ENCODE measurements at places on chromosomes 3 and 15.

- no peak for DNase-seq
These were observed 9.2 kb downstream of the RAB8B start for GRCh38 chr15:63198371-63199250.

DNA sequence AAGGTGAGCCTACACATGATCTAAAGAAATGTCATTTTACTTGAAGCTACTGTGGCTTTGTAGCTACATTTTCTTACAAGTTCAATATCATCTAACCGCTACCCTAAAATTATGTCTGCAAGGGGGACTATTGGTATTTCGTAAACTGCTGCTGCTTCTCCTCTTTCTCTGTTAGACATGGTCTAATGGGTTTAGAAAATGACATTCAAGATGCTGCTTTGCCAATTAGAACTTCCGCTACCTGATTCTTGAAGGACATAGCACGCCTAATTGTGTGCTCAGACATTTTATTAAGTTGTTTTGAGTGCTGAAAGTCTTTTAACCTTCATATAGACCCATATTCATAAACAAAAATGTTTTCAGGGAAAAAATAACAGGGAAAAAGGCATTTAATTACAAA lies 283.7 kb upstream of the ICE2 start:
- DNase-seq = no peak

DNA sequence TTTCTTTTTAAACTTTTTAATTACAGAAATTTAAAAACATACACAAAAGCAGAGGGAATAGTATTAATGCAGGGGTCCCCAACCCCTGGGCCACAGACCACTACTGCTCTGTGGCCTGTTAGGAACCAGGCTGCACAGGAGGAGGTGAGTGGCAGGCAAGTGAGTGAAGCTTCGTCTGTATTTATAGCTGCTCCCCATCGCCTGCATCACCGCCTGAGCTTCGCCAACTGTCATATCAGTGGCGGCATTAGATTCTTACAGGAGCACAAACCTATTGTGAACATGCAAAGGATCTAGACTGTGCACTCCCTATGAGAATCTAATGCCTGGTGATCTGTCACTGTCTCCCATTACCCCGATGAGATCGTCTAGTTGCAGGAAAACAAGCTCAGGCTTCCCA lies 22.4 kb downstream of the CCR9 start:
- no peak for DNase-seq

DNA sequence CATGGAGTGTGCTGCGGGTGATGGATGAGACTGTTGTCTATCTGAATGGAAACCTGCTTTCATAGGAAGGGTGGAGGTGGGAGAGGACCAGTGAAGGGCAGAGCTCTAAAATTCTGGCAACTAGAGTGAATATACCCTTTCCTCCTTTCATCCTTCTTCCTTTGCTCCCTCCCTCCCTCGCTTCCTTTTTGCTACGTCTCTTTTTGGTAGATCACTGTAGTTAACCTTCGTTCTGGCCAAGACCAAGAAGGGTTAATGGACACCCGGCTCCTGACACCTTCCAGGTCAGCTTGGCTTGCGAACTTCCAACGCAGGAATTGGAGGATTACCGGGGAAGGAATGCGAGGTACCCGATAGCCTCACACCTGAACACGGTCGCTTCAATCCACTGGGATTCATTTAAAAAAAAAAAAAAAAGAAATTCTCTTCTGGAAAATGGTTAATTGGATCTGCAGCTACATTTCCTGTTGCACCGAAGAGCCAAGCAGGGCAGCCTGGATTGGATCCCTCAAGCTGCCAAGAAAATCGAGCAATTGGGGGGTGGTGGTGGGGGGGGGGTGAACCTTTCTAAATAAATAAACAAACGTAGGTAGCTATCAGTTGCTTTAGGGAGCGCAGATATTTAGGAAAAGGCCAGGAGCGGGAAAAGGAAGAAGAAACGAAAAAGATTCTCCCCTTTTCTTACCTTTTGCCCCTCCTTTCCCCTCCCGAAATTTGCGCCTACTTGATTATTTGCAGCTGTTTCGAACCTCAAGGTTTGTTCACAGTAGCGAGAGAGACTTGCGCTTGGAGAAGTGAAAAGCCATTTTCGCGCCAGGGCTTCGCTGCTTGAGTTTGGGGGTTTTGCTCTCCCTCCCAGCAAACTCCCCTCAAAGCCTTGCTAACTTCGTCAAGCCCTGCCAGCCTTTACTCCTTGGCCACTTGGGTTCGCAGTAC lies 9.5 kb upstream of the NR2F2 start:
- DNase-seq = no peak

GRCh38 chr3:18526667-18527066 lies 101.5 kb upstream of the SATB1 start:
- DNase-seq = no peak

GRCh38 chr3:138210528-138210927 lies 23.4 kb downstream of the ARMC8 start:
- no peak for DNase-seq

- DNase-seq = no peak
These were observed 49.6 kb downstream of the USP13 start for GRCh38 chr3:179702271-179702947.

DNA sequence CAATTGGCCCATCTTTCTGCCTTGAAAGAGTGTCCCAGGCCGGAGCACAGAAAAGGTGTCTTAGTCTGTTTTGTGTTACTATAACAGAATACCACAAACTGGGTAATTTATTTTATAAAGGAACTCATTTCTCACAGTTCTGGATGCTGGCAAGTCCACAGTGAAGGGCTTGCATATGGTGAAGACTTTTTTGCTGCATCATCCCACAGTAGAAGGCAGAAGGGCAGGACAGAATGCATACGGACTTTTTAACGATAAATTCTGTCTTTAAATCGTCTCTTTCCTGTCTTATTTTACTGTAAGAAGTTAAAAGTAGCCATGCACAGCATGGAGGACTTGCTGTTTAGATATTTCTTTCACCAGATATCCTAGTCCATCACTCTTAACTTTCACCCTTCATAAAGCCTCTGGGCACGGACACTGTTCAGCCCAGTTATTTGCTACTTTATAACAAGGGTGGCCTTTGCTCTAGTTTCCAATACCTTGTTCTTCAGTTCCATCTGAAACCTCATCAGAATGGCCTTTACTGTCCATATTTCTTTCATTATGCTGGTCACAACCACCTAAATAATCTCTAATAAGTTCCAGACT lies 10.3 kb upstream of the EIF1B start:
- no peak for DNase-seq

- no peak for DNase-seq
These were observed 520 bp downstream of the SLC26A6 start for GRCh38 chr3:48634661-48635221.

GRCh38 chr3:46921041-46921440 lies 43.5 kb downstream of the PTH1R start:
- no peak for DNase-seq

GRCh38 chr3:56747150-56747549 lies 54.6 kb downstream of the ARHGEF3 start:
- no peak for DNase-seq

DNA sequence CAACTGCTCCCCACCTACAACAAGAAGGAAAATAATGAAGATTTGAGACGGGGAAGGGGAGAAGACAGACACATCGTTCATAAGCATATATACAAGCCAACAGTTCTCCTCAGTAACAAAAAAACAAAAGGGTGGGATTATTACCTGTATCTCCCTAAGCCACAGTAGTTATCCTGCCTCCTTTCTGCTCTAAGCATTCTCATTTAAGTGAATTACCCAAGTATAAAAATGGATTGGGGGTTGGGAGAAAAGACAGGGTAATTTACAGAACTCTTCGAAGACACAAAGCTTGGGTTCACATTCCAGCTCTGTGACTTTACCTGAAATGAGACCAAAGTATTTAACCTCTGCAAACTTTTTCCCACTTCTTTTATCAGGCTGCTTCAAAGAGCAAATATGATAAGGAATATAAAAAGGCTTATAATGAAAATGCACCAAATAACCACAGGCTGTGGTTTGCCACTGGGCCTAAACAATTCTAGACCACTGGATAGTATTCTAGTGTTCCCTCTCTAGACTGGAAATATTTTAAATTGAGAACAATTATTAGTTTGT lies 64.4 kb downstream of the UACA start:
- DNase-seq = no peak

GRCh38 chr3:65438612-65439011 lies 600.1 kb downstream of the MAGI1 start:
- no peak for DNase-seq

DNA sequence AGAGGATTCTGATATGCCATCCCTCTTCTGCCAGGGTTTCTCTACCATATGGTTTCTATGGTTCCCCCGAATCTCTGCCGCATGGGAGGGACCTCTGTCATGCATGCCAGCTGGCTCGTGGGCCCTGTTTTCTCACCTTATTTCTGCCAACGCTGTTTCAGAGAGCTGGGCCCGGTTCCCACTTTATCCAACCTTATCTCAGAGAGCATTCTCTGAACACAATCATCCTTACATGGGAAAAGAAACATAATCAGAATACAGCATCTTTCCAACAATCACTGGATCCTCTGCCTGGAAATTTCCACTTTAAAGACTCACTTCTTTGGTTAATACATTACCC lies 234.5 kb upstream of the ZBTB20 start:
- DNase-seq = no peak

DNA sequence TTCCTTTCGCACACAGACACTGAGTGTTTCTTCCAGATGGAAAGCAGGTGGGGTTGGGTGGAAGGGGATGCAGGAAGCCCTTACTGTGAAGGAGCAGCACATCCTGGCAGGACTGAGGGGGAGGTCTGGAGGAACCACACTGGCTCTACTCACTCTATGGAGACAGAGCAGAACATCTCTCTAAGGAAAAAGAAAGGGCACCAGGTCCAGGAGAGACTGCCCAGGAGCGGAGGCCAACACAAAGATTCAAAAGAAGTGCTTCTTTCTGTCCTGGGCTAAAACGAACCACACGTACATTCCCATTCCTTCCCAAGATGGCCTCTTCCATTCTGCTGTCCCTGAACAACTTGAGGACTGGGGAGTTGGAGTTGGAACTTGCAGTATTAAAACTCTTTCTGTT lies 13.8 kb upstream of the VIPR1 start:
- no peak for DNase-seq

GRCh38 chr15:66133247-66133885 lies 120.2 kb downstream of the MEGF11 start:
- no peak for DNase-seq

GRCh38 chr15:43932907-43933306 lies 106.1 kb downstream of the WDR76 start:
- DNase-seq = no peak

GRCh38 chr3:182729903-182730674 lies 63.2 kb upstream of the ATP11B start:
- DNase-seq = no peak

DNA sequence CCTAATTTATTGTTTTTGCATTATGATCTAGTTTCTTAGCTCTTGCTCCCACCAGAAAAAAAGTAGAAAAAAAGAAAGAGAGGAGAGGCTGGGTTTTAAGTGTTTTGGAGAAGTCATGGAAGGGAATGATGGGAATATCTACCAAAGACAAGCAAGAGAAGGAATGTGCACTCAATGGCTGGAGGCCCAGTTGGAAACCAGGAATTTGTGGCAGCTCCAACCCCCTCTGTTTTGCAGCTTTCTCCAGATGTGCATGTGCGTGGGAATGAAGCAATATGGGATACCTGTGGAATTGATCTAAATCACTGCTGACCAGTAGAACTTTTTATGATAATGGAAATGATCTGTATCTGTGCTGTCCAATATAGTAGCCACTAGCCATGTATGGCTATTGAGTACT lies 27.1 kb downstream of the EIF2AK4 start:
- DNase-seq = no peak

DNA sequence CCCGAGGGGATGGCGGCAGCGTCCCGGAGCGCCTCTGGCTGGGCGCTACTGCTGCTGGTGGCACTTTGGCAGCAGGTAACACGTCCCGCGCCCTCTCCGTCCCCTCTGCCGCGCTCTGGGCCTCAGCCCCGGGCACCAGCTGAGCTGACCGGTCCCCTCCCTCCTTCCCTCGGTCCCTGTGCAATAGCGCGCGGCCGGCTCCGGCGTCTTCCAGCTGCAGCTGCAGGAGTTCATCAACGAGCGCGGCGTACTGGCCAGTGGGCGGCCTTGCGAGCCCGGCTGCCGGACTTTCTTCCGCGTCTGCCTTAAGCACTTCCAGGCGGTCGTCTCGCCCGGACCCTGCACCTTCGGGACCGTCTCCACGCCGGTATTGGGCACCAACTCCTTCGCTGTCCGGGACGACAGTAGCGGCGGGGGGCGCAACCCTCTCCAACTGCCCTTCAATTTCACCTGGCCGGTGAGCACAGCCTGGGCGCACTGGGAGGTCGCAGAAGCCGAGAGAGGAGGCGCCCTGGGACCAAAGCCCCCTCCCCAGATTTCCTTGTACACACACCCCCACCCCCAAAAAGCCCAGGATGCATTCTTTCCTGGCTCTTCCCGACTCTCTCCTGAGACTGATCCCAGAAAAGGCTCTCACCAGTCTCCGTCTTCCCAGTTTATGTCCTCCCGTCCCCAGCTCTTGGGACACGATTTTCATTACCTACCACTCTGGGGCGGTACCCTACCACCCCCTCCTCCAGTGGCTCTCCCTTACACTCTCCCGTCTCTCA lies 705 bp downstream of the DLL4 start:
- DNase-seq = no peak

All from astrocyte of the cerebellum (primary cell).